HFFc6 (cell line): ENCODE measurements at places on chromosomes 12 and 14. TPM values are rescaled to one million over a fixed set of nuclear protein-coding genes. Genes with fewer than 3 reads are reported as not detected.

- peaks cover 34% of the 10 kb centered on the region for H3K4me1 ChIP-seq
- H3K4me3 ChIP-seq: no peak overlapping the region
Measured at GRCh38 chr12:19120795-19121194, 8.7 kb upstream of the PLEKHA5 start.

USP44 gene
- total RNA-seq: not detected in 3 replicates

CLBA1 gene
- total RNA-seq: 8.3 to 12.3 TPM (median 12.1 TPM) in 3 replicates

NYNRIN gene
- 3.9 to 6.1 TPM (median 4.3 TPM) in 3 replicates for total RNA-seq
